Stomach (tissue), 19 donors: ENCODE measurements at places on chromosomes 3 and 15. TPM values are rescaled to one million over a fixed set of nuclear protein-coding genes. Genes with fewer than 3 reads are reported as not detected.
A peak's percentile ranks its signal among the peaks of the same experiment; 100 is the strongest.

Gene PROK2
- total RNA-seq = not detected

GRCh38 chr15:89912674-89913396 is at the start of gene ARPIN:
Gene ARPIN, minus strand, starts transcription at chr15:89912952. Its CDS starts 117 bp downstream, at chr15:89912835.
- H3K36me3 ChIP-seq = no peaks in the 10 kb centered on the region
- H3K4me3 ChIP-seq = peak within 1 kb of the TSS; percentile 78
- peak within 1 kb of the TSS; percentile 91 for H3K27ac ChIP-seq
- H3K27me3 ChIP-seq = no peaks in the 10 kb centered on the region
- H3K4me1 ChIP-seq = peaks cover 27% of the 10 kb centered on the region

DNA sequence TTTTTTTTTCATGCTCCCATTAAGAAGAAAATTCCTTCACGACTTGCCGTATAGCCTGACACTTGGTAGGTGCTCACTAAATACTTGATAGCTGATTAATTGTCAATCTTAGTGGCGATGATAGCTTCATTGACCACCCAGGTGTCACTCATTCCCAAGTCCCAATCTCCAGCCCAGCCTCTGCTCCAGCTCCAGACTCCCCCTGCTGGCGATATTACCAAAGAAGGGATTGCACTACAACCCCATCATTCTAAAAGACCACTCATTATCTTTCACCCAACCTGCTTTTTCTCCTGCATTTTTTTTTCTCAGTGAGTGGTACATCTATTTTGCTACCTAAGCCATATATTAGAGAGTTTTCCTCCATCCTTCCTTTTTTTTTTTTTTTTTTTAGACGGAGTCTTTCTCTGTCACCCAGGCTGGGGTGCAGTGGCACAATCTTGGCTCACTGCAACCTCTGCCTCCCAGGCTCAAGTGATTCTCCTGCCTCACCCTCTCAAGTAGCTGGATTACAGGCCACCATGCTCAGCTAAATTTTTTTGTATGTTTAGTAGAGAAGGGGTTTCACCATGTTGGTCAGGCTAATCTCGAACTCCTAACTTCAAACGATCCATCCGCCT is 19.5 kb upstream of the COMMD2 start:
- no peaks in the 10 kb centered on the region for H3K36me3 ChIP-seq
- DNase-seq = peak; percentile 68
- H3K27me3 ChIP-seq = no peaks in the 10 kb centered on the region
- no peaks in the 10 kb centered on the region for H3K4me1 ChIP-seq
- no peak overlapping the region for H3K4me3 ChIP-seq

- DNase-seq = no peak
- H3K36me3 ChIP-seq = no peaks in the 10 kb centered on the region
- H3K27me3 ChIP-seq = no peaks in the 10 kb centered on the region
These were observed 2.4 kb downstream of the CYP11A1 start for GRCh38 chr15:74364936-74365597.
